Stimulated activated CD8-positive, alpha-beta memory T cell treated with anti-CD3 and anti-CD28 coated beads, Interleukin-7, amount 100 ng/mL, for 48 hours (primary cell): ENCODE measurements at places on chromosomes 11 and 22.

DNA sequence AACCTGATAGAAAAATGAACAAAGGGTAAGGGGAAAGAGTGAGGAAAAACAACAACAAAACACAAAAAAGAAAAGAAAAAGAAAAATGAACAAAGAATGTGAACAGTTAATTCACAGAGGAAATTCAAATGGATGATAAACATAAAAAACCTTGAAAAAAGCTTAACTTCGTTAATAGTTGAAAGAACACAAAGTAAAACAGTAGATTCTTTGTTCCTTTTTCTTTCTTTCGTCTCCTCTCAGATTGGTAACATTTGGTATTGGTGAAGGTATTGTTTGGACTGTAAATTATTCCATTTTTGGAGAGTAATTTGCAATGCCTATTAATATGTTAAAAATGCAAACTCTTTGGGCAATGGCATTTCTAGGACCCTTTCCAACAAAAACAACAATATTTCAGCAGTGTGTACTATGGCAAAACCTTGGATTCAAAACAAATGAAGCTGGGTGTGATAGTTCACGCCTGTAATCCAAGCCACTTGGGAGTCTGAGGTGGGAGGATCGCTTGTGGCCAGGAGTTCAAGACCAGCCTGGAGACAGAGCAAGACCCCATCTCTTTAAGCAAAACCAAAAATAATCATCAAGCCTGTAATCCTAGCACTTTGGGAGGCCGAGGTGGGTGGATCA lies 3.3 kb upstream of the BACE1 start:
- DNase-seq = no peak

- no peak for DNase-seq
Observed at GRCh38 chr11:115895594-115895993, 391.4 kb upstream of the CADM1 start.

DNA sequence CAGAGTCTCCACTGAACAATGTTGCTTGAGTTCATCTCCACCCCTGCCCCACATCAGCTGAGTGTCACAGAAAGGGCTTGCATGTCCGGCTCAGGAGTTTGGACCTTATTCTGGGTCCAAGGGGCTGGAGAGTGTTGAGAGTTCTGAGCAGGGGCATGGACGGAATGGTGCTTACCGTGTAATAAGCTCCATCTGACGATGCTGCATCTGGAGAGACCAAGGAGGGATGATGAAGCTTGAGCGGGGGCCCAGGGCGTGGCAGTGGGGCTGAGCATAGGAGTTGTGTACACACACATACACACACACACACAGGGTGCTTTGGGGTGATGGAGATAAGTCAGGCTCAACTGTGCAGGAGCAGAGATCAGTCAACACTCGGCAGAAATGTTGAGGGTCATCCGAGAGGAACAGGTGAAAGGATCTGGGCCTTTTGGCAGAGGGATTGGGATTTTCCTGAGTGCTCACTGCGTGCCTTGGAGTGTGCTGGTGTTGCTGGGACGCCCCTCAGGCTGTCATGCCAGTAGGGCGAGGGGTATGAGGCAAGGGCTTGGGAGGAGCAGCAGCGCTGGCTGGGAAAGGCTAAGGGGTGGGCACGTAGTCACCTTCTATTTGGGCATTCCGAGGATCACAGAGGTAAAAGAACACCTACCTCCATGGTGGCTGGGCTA lies 2.3 kb downstream of the USP35 start:
- no peak for DNase-seq

- DNase-seq = no peak
Observed at GRCh38 chr11:20937826-20938225, 268.4 kb downstream of the NELL1 start.

DNA sequence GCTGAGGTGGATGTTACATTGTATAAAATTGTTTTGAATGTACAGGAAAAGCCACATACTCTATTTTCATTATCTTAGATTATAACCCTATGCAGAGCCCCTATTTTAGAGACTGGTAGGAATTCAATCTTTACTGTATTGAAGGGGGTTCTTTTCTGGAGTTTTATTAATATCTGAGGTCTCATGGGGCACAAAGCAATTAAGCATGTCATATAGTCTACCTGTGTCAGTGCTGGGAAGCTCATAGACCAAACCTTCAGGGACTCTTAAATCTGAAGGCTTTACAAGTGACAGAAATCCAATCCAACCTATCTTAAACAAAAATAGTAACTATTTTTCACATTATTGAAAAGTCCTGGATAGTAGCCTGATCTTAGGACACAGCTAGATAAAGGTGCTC lies 733.7 kb downstream of the NELL1 start:
- DNase-seq = no peak

DNA sequence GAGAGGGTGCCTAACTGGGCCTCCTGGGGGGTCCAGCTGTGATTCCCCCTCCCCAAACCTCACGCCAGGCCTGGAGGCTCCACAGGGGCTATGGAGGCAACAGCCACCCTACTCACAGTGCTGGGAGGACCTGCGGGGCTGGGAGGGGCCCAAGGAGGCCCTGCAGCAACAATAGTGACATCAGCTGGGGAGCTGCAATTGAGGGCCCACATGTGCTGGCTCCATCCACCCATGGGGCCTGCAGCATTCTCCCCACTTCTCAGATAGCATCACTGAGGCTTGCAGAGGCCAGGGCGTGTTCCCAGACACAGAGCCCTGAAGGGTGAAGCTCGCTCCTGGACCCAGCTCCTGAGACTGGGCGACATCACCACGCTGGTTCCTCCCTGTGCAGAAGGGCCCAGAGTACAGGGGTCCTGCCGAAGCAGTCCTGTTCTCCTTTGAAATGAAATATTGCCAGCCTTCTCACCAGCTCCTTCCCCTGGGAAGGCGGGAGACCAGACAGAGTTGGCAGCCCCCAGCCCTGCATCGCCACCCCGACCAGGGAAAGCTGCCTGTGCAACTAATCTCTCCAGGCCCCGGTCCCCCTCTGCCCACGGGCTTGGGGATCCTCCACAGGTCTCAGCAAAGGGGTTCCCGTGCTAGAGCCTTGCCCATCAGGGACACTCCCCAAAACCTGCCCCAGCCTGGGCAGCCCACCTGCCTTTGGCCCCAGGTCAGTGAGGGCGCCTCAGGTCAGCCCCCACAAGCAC lies 8.9 kb upstream of the TBX1 start:
- DNase-seq = no peak

DNA sequence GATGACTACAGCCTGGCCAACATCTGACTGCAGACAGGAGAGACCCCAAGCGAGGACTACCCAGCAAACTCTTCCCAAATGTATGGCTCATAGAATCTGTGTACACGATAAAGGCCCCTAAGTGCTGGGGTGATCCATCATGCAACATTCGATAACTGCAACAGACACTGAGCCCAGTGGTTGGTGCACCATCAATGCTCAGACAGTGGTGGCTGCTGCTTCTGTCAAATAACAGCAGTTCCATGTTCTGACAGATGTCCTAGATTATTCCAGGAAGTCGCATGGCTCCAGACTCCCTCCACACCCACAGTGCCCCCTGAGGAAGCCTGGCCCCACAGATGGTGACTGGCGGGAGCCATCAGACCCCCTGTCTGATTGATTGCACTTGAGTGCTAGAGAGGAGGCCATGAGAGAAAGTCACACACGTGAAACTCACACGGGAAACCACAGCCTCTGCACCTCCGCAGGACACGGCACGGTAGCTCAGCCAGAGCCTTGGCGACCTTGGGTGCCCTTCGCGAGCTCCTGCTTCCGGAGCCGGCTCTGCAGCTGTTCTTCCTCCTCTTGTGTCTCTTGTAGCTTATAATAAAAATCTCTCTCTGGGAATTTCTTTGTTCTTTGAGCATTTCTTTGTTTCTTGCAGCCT lies 1155.9 kb downstream of the TBC1D22A start:
- DNase-seq = no peak

DNA sequence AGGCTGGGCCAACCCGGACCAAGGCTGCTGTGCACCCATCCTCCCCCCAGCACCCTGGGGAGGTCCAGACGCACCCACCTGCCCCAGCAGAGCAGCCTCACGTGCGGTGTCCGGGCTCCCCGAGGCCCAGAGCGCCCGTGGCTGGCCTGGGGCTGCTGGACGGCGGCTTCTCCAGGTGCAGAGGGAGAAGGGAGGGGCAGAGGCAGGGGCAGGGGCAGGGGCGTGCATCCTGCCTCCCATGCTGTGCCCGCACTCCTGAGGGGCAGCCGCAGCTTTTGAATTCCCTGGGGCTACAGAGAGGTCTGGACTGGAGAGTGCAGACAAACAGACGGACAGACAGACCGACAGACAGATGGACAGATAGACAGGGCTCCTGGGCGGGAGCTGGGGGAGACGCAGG lies 83.6 kb upstream of the PRR5 start:
- no peak for DNase-seq

DNA sequence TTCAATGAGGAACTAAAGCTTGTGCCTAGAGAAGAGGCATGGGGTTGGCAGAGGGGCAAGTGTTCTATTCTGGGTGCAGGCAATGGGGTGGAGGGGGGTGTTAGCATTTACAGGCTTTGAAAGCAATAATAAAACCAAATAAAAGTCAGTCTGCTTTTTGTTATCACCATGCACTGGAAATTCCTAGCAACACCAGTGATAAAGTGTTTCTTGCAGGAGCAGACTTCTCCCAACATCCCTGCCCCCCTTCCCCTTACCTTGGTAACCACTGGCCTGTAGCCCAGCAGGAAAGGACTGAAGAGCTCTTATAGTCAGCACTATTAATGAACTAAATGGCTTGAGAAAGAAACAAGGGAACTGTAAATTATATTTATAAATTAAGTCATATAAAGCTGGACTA lies 65.2 kb upstream of the SESN3 start:
- DNase-seq = no peak

- no peak for DNase-seq
Observed at GRCh38 chr11:12989428-12990161, 19.5 kb upstream of the RASSF10 start.

DNA sequence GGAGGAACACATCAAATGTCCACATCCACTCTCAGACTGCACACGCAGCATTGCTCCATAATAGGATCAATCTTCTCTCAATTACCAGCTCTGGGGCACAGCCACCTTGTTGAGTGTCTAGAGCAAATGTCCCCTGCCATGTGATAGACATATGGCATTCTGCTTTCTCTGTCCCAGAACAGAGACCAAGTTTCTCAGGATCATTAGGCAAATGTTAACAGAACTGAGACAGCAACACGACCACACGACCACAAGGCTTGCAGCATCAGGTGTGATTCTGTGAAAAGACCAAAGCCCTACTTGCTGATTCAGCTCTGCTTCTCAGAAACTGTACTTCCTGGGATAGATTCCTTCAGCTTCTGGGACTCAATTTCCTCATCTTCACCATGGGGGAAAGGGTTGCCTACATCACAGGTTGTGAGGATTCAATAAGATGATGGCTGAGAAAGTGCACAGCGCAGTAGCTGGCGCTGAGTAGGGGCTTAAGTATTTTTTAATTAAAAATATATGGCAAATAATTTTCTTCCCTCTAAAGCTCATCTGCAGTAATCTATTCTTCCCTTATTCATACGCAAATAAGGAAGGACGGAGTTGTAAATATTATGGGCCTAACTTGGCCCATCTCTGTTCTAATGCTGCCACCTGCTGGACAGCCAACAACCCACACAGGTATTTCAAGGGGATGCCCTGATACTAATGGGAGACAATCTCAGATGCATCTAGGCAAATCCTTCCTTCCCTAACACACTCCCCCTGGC lies 54.3 kb upstream of the USP47 start:
- DNase-seq = peak; percentile 48

- DNase-seq = no peak
Observed at GRCh38 chr11:110376711-110377324, 52.9 kb upstream of the FDX1 start.

GRCh38 chr11:75536786-75537641 lies 11.3 kb upstream of the GDPD5 start:
- peak; percentile 72 for DNase-seq

DNA sequence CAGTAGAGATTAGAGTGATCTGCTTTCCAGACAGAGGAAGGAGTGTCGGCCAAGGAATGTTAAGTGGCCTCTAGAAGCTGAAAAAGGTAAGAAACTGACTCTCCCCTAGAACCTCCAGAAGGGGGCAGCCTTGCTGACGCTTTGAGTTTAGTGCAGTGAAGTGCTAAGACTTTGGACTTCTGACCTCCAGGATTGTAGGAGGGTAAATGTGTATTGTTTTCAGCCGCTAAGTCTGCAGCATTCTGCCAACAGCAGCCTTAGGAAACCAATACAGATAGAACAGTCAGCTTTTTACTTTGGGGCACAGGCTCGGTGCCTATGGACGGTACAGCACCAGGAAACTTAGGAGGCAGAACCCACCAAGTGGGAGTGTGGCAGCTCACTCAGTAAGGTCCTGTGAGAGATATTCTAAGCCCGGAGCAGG lies 3.6 kb upstream of the TBC1D22A start:
- no peak for DNase-seq

- DNase-seq = no peak
Observed at GRCh38 chr11:35717043-35717442, 54.5 kb downstream of the TRIM44 start.

GRCh38 chr22:50218996-50219727 lies 18.4 kb downstream of the SELENOO start:
- DNase-seq = no peak

DNA sequence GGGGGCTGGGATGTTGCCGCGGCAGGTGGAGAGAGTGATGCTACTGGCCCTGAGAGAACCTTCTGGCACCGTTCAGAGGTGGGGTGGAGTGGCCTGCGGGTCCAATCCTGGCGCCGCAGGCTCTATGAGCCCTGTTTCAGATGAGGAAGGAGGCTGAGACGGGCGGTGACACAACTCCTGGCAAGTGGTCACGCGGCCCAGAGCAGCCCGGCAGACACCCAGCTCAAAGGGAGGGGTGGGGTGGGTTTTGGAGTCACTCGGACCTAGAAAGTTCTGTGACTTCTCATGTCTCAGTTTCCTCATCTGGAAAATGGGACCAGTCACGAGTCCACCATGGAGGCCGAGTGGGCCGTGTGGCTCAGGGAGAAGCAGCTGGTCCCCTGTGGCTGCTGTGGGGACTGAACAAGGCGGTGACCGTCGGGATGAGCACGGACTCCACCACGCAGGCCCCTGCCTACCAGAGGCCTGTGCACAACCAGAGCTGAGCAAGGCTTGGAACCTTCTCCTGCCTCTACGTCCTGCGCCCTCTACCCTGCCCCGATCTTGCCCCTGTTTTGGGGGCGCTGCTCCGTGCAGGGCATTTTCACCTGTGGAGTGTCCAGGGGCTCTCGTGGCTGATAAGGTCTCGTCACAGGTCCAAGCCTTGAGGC lies 3.7 kb downstream of the TSPO start:
- DNase-seq = no peak

GRCh38 chr11:79691445-79691844 lies 250.6 kb upstream of the TENM4 start:
- DNase-seq = no peak

GRCh38 chr11:46832511-46833214 lies 13.4 kb downstream of the CKAP5 start:
- no peak for DNase-seq

GRCh38 chr22:39325392-39325932 lies 6.0 kb upstream of the RPL3 start:
- DNase-seq = no peak

- no peak for DNase-seq
Observed at GRCh38 chr11:73859671-73860070, 17.0 kb downstream of the COA4 start.

- DNase-seq = no peak
Observed at GRCh38 chr11:65274735-65275682, 13.2 kb downstream of the POLA2 start.

- no peak for DNase-seq
Observed at GRCh38 chr11:87779276-87780067, 395.8 kb downstream of the RAB38 start.
